Mesothelial cell of epicardium (in vitro differentiated cells): ENCODE measurements at places on chromosomes 5 and 9. TPM values are rescaled to one million over a fixed set of nuclear protein-coding genes. Genes with fewer than 3 reads are reported as not detected.

- H3K4me1 ChIP-seq, result no peaks in the 10 kb centered on the region
- peaks cover 48% of the 10 kb centered on the region for H3K36me3 ChIP-seq
- no peak overlapping the region for H3K27ac ChIP-seq
These were observed 12.4 kb downstream of the SLC30A5 start for GRCh38 chr5:69105996-69106906.

GRCh38 chr9:133950629-133951111 is 41.5 kb downstream of the VAV2 start:
- H3K27ac ChIP-seq, result peak overlapping the region; percentile 83
- peak overlapping the region; percentile 34 for H3K4me3 ChIP-seq

The PCDHA4 gene
- 18.8 to 20.9 TPM (median 19.8 TPM) in 3 replicates for total RNA-seq

The HSD17B4 gene
- total RNA-seq, result 119 to 146 TPM (median 136 TPM) in 3 replicates

DNA sequence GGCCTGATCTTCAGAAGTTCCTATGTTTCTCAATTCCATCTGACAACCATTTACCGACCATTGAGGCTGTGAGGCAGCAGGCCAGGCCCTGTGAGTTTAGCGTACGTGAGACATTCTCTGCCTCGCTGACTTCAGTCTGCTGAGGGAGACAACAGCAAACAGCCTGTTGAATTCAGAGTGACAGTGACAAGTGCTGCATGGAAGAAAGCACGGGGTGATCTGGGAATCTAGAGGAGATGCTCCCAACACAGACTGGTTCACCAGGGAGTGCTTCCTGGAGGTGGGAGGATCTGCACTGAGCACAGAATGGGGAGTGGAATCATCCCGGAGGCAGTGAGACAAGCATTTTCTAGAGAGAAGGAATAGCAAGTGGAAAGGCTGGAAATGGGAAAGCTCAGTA is 10.0 kb upstream of the DDX41 start:
- no peak overlapping the region for H3K4me3 ChIP-seq
- no peak overlapping the region for H3K27ac ChIP-seq
- DNase-seq, result no peak
- no peaks in the 10 kb centered on the region for H3K27me3 ChIP-seq

GRCh38 chr9:88291056-88291455 is 97.2 kb upstream of the SPIN1 start:
- DNase-seq, result no peak
- no peaks in the 10 kb centered on the region for H3K27me3 ChIP-seq
- H3K4me3 ChIP-seq, result no peak overlapping the region
- H3K4me1 ChIP-seq, result peaks cover 16% of the 10 kb centered on the region
- H3K27ac ChIP-seq, result no peak overlapping the region

The PCDH12 gene
- 0.07 to 0.29 TPM (median 0.18 TPM) in 3 replicates for total RNA-seq
